Fibroblast of the conjunctiva (primary cell): ENCODE measurements at places on chromosomes 5 and 9.
A peak's percentile ranks its signal among the peaks of the same experiment; 100 is the strongest.

- no peak for DNase-seq
These were observed 479.5 kb upstream of the DAP start for GRCh38 chr5:11240293-11241190.

DNA sequence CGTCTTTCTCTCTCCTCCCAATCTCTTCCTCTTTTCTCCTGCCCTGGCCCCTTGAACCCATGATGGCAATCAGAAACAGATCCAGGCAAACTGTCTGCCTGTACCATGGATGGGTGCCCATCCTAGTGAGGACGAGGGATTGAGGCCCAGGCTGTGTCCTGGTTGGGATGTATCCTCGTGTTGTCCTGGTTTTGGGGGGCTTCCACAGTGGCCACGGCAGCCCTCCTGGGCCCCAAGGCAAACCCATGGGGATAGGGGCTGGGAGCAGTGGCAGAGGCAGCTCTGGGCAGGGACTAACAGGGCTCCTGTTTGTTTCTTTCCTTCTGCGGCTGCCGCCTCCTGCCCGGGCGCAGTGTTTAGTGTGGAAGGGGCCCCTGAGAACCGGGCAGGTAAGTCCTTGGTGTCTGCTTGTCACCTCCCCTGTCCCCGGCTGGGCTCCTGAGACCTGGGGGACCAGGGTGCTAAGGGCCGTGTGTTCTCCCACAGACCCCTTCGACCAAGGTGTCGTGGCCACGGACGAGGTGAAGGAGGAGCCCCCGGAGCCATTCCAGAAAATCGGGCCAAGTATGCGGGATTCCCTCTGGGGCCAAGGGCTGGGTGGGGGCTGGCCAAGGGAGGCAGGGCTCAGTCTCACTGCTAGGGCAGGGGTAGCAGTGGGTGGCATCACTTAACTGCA is 70.0 kb downstream of the AMBP start:
- no peak for DNase-seq

DNA sequence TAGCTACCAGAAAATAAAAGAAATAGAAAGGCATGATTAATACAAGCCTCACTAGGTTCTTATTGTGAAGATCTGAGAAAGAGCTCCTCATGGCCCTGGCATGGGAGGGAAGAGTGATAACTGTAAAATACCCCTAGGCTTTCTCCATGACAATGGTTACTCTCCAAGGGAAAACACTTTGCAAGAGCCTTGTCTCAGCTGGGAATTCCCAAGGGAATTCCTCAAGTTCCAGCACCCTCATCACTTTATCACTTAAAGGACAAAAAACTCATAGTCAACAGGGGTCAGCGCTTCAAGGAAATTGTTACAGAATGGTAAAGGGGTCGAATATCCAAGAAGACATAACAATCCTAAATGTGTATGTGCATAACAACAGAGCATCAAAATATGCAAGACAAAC is 21.2 kb downstream of the SYK start:
- DNase-seq = no peak

GRCh38 chr5:156532921-156533320 is 206.0 kb downstream of the SGCD start:
- no peak for DNase-seq

DNA sequence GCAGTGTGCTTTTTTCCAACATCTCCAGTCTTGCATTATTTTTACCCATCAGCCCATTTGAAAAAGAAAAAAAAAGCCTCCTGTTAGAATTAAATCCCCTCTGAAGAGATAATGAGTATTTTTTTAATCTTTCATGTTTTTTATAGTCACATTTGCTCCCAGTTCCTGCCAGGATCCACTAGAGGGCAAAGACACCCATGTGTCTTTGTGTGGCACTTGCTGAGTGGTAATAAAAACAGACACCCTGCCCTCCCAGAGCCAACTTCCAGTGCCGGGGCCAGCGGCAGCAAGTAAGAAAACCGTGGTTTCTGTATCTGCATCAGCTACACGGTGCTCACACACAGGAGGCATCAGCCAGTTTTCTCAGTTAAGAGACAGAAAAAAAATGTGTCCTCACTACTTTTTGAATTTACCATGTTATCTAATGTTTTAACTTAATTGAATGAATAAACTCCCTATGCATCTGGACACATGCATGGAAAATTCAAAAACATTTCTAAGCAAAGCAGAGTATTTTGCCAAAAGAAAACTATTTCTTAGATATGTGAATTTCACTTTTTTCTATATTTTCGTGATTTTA is 70.2 kb upstream of the PLEKHG4B start:
- DNase-seq = no peak

DNA sequence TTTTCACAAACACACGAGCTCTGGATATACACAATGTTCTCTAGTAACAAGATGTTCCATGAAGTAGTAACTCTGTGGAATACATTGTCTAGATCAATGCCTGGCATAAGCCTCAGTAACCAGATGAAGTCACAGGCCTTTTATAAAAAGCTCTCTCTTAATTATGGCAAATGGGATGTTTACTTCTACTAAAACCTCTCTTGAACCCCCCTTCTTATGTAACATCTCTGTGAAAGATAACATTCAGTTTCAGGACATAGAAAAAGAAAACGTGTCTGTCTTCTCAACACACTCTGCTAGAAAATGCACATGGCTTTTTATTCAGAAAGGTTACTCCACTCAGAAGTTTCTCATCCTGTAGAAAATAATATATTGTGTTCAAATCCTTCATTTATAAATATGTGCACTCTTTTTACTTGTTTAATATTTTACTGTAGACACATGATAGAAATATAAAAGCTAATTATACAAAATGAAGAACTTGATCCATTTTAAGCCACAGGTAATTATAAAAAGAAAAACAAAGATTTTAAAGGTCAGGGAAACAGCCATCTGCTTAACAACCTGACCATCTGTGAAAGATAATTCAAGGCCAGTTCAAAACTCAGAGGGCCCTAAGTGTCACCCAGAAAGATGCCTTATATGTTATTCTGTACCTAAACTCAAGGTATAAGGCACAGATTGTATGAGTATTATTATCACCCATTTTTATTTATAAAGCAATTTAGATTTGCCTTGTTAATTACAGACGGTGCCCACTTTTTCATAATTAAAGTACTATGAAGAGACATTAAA is 812.0 kb downstream of the CDH18 start:
- DNase-seq = no peak

DNA sequence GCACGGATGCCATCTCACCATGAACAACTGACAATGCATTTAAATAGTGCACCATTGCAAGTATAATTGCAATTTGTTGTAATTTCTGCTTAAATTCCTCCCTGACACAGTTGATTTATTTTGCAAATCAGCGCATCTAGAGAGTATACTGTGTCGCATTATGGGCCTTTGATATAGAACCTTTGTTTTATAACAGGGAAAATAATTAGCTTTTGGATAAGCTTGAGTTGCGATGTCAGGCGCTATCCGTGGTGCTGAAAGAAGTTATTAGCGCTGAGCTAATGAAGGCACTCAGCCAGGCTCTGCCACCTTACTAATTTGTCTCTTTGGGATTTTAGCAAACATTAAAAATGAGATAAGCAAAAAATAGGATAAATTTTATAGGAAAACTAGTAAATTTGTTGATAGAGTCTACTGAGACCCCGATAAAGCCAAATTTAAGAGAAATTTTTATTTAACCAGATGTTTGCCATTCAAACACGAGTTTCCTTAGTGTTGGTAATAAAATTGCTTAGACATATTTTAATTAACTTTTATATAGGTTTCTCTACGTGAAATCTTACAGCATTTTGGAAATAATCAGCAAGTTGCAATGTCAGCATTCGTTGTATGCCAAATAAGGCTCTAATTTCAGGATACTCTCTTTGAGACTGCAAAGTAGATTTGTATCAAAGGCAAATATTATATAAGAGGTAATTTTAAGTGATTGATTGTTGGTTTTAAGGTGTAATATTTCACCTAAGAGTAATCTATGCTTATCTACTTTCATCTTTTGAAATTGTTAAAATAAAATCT is 355.5 kb downstream of the TLR4 start:
- no peak for DNase-seq

DNA sequence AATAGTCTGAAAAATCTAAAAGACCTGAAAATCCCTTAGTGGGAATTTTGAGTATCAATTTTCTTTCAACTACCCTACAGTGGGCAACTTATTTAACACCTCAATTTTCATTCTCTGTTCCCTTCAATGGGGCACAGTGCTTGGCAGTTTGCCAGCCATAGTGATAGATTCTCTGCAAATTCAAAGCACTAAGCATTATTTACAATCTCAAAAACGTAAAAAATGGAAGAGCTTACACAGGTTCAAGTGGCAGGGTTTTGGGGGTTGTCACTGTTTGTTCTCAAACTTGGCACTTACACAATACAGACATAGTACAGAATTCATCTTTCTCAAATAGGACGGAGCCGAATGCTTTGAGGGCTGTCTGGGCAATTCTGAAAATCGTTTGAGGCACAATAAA is 515.0 kb downstream of the EFNA5 start:
- DNase-seq = no peak

DNA sequence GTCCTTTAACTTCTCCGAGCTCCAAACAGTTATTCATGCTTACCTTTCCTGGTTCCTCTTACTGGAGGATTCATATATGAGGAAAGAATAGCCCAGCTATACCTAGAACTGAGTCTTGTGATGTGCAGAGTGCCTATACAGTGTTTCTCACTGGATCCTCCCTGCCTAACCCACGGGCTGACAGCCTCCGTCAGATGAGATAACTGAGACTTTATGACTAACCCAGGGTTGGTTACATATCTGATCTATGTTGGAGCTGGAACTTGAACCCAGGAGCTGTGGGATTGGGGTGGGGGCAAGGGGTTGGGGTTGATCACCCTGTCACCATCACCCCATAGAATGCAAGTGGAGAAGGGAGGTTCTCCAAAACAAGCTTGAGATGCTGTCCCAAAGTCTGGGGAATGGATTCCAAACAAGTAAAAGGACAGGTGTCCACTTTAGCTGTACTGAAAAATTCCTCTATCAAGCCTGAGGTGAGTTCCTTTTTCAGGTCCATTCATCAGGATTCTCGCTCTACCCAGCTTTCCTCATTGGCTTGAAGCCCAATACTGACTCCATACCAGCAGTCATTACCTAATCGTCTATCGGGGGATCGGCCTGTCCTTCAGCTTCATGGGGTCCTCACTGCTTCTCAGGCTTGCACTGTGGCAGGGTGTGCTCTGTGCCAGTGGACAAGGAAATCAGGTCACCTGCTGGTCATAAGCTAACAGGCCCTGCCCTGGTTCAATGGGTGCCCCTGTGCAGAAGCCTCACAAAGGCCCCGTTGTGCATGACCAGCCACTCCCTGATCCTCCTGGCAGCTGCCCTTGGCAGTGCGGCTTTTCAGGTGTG is 100.6 kb downstream of the ARHGAP26 start:
- DNase-seq = no peak

- no peak for DNase-seq
These were observed 109.0 kb downstream of the NTRK2 start for GRCh38 chr9:84778570-84778969.

GRCh38 chr5:68287976-68288706 is 72.6 kb downstream of the PIK3R1 start:
- DNase-seq = no peak

DNA sequence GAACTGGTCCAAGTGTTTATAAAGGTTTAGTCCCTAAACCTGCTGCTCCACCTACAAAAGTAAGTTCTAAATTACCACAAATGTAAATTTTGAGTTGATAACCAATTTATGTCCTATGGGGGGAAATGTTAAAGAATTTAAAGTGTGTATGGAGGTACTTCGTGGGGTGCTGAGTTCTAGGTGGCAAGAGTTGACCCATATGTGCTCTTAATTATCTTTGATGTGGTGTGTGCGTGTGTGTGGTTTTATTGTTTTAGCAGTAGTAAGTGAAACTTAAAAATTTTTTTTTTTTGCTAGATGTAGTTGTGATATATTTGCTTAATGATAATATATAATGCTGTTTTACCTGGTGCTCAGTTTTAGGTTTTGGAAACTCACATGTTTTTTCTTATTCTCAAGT is 72.6 kb downstream of the GPBP1 start:
- DNase-seq = no peak

- peak; percentile 44 for DNase-seq
These were observed 168.5 kb downstream of the ACTL7B start for GRCh38 chr9:108687006-108687987.

DNA sequence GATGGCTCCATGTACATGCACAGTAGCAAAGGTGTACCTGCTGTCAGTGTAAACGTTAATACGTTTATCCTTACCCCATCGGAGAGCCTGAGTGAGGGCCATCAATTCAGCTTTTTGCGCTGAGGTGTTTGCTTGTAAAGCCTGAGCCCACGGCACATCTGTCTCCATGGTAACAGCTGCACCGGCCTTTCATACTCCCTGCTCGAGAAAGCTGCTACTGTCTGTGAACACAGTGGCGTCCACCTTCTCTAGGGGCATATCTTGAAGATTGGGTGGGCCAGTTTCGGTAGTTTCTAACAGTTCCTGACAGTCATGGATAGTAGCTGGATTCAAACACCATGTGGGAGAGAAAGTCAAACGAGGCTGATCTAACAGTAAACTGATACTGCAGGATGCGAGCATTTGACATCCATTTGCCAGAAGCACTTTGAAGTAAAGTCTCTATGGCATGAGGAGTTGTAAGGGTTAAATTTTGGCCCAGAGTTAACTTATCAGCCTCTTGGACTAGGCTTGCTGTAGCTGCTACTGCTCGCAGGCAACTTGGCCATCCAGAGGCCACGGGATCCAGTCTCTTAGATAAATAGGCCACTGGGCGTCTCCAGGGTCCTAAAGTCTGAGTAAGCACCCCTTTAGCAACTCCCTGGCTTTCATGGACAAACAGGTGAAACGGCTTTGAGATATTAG is 21.0 kb upstream of the RHOBTB3 start:
- DNase-seq = no peak

DNA sequence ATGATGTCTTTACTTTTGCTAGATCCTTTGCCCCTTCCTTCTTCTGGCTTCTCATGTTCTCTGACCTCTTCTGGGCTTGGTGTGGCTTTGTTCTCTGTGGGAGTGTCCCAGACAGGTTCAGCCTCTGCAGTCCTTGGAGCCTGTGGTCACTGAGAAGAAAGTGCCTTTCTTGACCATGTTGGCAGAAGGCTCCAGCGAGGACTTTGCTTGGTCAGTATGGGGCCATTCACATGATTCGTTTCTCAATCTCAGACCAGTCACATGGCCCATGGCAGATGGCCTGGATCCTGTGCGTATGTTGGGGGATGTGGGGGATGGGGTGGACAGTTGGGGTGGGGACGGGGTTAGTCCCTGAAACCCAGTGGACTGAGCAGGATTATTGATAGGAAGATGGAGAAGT is 274.1 kb downstream of the ARHGAP26 start:
- DNase-seq = no peak

- DNase-seq = no peak
These were observed 28.9 kb downstream of the SHB start for GRCh38 chr9:38039907-38040682.

- DNase-seq = no peak
These were observed 80.4 kb downstream of the GRAMD2B start for GRCh38 chr5:126503602-126504104.
